ENCODE measurements at places on chromosomes 5 and 9. TPM values are rescaled to one million over a fixed set of nuclear protein-coding genes. Genes with fewer than 3 reads are reported as not detected.

GRCh38 chr5:111075520-111075919, 4.0 kb downstream of the TSLP start:
- no peak for DNase-seq

The INSL6 gene
- total RNA-seq, result not detected

GRCh38 chr5:128432913-128433440, 105.1 kb downstream of the FBN2 start:
- no peak for DNase-seq

GRCh38 chr5:160507221-160507721, 85.6 kb downstream of the PTTG1 start:
- DNase-seq, result no peak

- DNase-seq, result no peak
These were observed 72.7 kb upstream of the IFNE start for GRCh38 chr9:21554813-21555212.

GRCh38 chr9:127754099-127755060, 19.3 kb upstream of the TOR2A start:
- DNase-seq, result no peak

DNA sequence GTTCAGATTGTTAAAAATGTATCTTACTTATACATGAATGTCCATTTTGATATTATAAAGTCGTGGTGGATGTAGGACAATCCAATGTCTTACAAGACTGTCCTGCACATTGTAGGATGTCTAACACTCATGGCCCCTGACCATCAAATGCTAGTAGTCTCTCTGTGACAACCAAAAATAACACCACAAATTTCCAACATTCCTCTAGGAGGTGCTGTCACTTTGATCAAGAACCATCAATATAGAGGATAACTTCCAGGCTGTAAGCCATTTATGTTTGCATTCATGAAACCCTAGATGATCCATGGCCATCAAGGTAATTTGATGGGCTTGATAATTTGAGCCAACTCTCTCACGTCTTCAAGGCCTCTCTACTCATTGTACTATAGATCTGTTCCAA, 20.5 kb upstream of the ZFR start:
- no peak for DNase-seq
